Stimulated activated CD4-positive, alpha-beta T cell treated with anti-CD3 and anti-CD28 coated beads, TNF-alpha, amount 100 ng/mL, for 4 hours (primary cell): ENCODE measurements at places on chromosomes 5 and 9.

DNA sequence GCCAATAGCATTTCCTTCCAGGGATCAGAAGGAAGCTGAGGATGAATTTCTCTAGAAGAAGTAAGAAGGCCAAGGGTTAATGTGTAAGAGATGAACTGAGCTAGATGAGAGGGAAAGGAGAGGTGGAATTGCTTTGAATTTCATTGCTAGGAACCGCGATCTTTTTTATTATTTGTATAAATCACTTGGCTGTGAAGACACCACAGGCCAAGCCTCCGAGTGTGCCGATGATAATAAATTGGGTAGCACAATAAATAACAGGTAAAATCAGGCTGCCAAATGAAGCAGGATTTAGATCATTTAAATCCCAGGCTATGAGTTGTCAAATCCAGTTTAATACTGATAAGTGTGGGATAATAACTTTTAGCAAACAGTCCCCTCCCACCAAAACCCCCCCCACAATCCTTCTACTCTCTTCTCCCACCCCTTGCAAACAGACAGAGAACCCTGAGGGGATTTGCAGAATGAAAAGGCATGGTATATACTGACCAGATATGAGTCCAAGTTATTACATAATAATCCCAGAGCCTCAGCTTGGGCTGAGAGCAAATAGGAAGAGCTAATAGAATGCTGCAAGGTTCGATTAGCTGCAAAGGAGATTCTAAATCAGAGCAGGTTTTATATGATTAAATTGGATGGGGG lies 143.5 kb downstream of the PPP2R2B start:
- no peak for DNase-seq

DNA sequence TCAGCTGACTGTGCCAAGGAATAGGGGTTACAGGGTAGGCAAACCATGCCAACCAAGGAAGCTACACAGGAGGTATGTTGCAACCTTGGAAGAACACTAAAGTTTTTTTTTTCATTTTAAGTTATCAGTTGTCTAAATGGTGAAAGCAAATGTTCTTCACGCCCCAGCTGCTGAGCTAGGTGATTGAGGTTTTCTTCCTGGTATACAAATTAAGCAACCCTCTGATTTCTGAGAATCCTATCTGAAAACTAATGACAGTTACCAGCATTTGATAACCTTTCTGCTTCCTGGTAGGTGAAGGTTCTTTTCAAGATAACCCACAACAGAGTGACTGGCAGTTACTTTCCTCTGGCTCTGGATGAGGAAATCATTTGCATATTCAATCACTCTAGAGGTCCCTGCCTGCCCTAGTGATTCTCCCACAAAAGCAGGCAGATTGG lies 194.9 kb downstream of the ATP10B start:
- no peak for DNase-seq

GRCh38 chr5:159050316-159051143 lies 49.2 kb downstream of the EBF1 start:
- no peak for DNase-seq

GRCh38 chr9:100213730-100214477 lies 114.9 kb downstream of the INVS start:
- DNase-seq = no peak

DNA sequence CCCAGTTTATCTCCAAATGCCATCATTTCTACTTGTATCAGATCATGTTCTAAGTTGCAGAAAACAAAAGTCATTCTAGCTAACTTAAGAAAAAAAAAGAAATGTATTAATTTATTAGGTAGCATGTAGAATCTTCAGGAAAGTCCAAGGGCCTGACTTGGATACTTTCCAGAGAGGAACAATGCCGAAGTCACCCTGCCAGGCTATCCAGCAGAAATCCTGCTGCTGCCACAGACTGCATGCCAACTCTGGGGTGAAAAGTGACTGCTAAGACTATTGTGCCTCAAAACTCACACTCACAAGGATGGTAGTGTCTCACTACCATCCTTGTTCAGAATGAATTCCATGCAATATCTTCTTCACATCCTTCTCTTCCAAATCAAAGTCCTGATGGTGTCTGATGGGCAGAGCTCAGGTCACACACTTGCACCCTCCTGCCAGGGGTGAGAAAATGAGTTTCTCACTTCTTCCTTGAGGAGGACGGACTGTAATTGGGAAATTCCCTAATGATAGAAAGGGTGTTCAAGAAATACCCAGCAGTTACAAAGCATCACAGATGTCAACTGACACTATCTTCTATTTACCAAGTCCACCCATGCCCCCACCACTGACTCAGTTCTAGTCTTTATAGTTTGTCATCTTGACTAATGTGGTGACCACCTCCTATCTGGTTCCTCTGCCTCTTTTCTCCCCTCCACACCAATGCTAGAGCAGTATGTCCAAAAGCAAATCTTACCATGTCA lies 279.4 kb downstream of the CWC27 start:
- DNase-seq = no peak

DNA sequence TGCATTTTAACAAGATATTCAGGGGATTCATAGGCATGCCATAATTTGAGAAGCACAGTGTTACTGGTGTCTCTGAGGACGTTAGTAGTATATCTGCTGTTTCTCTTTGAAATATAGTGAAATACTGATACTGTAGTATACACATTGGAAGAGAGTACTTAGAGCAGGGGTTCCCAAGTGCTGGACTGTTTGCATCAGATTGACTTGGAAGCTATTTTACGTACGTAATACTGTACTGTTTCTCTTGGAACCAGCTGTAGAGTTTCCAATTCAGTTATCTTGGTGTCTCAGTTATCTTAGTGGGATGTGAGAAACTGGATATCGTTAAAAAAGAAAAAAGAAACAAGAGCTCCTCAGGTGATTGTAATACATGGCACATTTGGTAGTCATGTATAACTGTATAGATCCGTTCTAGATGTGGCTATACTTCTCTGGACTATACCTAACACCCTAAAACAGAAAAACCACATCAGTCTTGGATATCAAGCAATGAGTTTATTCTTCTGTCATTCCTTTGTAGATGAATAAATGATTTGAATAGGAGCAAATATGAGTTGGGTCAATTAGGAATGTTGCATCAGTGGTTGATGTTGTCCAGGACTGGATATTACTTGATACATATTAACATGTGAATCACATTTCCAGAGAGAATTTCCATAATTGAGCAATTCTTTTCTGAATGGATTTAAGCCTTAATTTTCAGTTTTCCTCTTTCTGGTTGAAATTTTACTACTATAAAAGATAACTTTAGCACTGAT lies 33.4 kb downstream of the PRRC1 start:
- DNase-seq = no peak

DNA sequence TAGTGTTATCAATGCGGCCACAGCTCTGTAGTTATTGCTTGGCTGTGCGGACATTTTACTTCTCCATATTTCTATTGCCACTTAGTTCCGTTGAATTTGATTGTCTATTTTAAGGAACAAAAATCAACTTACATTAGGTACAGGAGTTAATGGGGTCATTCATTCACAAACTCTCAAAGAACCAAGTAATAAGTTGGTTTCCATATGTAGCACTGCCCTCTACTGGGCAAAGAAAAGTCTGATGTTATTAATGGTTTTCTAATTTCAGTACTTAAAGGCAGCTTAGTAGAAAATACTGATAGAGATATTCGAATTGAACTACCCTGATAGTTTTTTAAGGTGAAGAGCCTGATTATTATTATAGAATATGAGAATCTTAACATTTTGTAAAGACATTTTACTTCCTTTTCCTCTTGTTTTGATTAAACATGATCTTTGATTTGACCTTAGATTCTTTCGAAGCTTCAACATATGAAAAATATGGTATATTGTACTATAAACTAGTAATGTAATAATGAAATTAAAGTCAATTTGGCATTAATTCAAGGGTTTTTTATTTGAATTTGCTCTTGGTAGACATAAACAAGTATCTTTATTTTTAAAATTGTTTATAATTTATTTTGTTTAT lies 119.5 kb upstream of the CTNND2 start:
- no peak for DNase-seq

DNA sequence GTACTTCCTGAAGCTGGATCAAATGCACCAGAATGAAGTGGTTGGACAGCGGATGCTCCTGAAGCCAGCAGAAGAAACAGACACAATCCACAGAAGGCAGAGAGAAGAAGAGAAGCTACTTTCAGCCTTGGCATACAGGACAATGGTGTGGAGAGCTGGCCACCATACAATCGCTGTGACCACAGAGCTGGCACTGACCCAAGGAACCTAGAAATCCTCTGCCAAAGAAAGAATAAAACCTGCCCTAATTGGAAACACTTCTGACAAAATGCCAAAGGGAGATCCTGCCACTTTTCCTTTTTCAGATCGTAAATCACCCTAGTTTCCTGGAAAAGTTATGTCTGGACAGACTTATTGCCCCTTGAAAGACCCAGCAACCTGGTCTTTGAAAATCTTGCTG lies 77.8 kb downstream of the BAAT start:
- no peak for DNase-seq

GRCh38 chr5:181108578-181109165 lies 22.3 kb downstream of the OR2V1 start:
- DNase-seq = no peak

- DNase-seq = no peak
Observed at GRCh38 chr5:35229076-35230037, 930 bp downstream of the PRLR start.

DNA sequence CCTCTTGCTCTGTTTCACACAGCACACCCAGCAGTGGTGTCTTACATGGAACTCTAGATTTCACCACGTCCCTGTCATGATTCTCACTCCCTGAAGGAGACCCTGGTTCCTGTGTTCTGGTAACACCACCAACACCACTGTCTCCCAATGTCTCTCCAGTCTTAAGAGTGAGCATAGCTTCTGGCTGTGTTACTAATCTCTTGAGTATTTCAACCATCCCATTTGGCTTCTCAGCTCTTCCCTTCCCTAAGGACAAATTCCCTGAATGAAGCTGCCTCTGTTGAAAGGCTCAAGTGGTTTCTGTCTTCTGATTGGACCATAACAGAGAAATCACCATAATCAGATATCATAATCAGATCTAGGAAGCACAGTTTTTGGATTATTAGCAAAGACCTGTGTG lies 311.8 kb downstream of the DNAH5 start:
- DNase-seq = no peak

GRCh38 chr9:130780865-130781504 lies 54.1 kb upstream of the ABL1 start:
- no peak for DNase-seq

- DNase-seq = no peak
Observed at GRCh38 chr5:158303883-158304282, 444.9 kb upstream of the CLINT1 start.

DNA sequence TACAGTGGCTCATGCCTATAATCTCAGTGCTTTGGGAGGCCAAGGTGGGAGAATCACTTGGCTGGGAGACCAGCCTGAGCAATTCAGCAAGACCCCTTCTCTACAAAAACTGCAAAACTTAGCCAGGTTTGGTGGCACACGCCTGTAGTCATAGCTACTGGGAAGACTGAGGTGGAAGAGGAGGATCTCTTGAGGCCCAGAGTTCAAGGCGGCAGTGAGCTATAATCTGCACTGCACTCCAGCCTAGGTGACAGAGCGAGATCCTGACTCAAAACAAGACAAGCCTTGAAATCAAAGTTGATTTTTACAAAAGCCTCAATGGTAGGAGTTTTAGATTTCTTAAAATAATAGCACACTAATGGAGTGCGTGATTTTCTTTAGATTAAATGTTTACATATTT lies 14.6 kb downstream of the UBE2D2 start:
- no peak for DNase-seq

GRCh38 chr9:136621019-136621733 lies 41.5 kb upstream of the EGFL7 start:
- no peak for DNase-seq

- no peak for DNase-seq
Observed at GRCh38 chr5:139396691-139397090, 1.8 kb upstream of the PROB1 start.

- no peak for DNase-seq
Observed at GRCh38 chr5:27234916-27235315, 196.5 kb upstream of the CDH9 start.

- DNase-seq = no peak
Observed at GRCh38 chr9:18786196-18786595, 246.8 kb downstream of the SAXO1 start.

DNA sequence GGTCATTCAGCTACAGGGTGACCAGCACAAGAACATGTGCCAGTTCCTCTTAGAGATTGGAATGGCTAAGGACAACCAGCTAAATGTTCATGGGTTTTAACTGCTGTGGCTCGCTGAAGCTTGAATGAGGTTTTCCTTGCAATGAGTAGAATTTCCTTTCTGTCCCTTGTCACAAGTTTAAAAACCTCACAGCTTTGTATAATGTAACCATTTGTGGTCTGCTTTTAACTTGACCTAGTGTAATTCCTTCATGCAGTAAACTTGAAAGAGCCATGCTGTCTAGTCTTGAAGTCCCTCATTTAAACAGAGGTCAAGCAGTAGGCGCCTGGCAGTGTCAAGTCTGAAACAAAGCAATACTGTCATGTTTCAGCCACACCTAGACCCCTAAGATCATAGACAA lies 181.3 kb upstream of the DMRT1 start:
- DNase-seq = no peak

GRCh38 chr5:107885601-107886000 lies 214.9 kb upstream of the EFNA5 start:
- no peak for DNase-seq

GRCh38 chr9:135255841-135256580 lies 168.5 kb downstream of the OLFM1 start:
- no peak for DNase-seq

DNA sequence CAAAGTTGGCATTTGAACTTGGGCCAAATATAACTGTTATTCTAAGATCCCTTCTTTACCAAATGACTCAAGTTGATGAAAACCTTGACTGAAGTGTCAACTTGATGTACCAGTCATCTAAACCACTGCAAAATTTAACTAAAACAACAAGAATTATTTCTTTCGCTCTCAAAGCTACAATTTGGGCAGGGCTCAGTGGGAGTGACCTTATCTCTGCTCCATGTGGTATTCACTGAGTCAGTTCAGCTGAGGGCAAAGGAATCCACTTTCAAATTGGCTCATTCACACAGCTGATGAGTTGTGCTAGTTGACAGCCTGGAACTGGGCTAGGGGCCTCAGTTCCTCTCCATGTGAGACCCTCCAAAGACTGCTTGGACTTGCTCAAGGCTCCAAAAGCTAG lies 166.3 kb downstream of the RORB start:
- DNase-seq = no peak

GRCh38 chr5:52148679-52149078 lies 639.0 kb upstream of the ITGA1 start:
- DNase-seq = no peak

GRCh38 chr9:115790520-115790919 lies 363.1 kb upstream of the PAPPA start:
- no peak for DNase-seq

- no peak for DNase-seq
Observed at GRCh38 chr9:138052322-138052615, 174.7 kb downstream of the CACNA1B start.

DNA sequence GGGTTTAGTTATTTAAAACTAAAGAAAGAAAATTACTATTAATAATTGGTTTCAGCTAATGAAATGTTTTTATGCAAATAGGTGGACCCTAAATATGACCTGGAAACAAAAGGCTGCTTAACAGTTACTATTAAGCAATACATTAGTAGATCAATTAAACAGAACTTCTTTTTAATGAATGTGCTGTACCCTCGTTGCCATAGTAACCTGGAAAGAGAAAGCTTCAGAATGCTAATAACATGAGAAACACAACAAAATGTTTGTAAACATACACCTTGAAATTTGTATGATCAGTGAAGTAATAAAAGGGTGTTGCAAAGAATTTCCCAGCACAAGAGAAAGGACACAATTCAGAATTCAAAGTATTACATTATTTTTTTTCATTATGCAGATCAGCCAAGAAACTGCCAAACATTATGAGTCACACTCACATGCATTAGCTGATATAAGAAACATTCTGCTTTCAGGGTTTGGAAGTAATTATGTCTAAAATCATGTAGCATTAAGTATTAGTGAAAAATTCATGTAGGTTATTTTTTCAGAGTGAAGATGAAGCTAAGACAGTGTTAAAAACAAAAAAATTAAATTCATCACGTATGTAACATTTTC lies 348.3 kb downstream of the ISL1 start:
- no peak for DNase-seq
